ENCODE measurements at places on chromosomes 5 and 9.

DNA sequence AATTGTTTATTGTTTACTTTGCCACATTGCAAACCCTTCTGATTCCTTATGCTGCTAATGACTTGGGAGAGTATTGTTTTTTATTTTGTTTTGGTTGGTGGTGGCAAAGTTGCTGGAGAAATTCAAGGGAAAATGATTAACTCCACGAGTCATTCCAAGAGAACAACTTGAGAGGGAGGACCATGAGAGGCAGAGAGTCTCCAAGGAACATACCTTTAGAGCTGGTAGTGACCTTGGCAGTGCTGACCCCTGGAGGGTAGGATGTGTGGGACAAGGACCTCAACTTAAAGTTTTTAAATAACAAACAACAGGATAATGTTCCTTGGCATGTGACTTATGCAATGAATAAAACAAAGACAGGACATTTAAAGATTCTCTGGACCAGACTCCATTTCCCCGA is 139.7 kb downstream of the LRRC70 start:
- DNase-seq, result no peak

GRCh38 chr5:150114773-150115408 is 28.5 kb upstream of the CSF1R start:
- no peak for DNase-seq

GRCh38 chr5:63602971-63603370 is 359.3 kb downstream of the HTR1A start:
- no peak for DNase-seq

DNA sequence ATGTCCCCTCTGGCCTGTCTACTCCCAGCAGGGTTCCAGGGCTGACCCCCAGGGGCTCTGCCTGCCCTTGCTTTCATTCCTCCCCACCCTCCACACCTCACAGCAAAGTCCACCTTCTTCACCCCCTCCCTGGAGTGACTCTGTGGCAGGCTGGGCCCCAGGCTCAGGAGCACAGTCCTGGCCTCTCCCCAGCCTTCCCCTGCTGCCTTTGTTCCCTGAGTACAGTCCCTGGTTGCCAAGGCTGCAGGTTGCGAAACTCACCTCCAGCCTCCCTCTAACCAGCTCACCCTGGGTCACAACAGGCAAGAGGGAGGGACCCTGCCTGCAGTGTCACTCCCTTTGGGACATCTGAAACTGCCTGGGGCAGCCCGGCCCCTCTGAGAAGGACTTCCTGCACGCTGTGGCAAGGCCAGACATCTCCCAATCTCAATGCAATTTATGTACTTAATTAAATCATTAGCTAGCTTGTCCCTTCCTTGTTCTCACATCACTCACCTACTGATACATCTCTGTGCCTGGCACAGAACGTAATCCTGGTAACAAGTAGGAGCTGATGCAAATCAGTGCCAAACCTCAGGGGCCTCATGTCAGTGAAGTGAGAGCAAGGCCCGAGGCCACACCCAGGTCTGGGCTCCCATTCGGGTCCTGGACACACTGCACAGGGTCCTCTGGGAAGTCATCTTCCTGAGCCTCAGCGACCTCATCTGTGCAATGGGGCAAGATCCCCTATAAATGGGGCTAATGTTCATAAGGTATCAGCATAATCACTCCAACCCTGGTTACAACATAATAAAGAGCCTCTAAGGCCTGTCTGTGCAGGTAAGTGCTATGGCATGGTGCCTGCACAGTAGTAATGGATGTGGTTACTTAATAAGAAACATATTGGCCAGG is 27.3 kb upstream of the TRIM14 start:
- no peak for DNase-seq

DNA sequence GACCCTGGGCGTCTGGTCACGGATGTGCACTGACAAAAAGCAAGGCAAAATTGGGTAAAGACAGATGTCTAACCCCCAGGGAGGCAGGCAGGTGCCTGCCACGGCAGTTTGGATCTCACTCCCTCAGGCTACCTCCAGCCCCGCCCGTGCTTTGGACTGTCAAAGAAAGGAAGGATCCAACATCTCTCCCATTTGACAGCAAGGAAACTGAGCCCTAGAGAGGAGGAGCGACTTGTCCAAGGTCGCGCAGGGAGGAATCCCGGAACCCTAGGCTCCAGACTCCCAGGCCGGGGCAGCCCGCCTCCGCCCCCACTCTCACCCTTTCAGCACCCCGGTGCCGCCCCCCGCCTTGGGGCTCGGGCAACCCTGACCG is 376 bp downstream of the GOLGA1 start:
- DNase-seq, result no peak

DNA sequence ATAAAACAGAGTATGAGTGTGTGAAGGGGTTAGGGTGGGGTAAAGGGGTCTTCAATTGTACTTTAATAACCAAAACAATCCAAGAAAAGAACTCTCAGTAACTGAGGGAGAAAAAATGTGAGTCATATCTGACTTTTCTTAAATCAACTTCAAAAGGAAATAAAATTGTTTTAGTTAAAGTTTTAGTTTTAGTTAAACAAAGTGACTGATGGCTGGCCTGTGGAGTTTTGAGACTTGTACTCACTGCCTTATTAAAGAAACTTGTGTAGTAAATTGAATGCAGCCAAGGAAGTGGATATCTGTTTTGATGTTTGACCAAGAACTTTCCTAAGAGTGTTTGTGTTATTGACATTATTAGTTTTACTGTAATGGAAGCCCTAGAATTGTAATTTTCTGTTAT is 2032.6 kb downstream of the MAT2B start:
- DNase-seq, result no peak

DNA sequence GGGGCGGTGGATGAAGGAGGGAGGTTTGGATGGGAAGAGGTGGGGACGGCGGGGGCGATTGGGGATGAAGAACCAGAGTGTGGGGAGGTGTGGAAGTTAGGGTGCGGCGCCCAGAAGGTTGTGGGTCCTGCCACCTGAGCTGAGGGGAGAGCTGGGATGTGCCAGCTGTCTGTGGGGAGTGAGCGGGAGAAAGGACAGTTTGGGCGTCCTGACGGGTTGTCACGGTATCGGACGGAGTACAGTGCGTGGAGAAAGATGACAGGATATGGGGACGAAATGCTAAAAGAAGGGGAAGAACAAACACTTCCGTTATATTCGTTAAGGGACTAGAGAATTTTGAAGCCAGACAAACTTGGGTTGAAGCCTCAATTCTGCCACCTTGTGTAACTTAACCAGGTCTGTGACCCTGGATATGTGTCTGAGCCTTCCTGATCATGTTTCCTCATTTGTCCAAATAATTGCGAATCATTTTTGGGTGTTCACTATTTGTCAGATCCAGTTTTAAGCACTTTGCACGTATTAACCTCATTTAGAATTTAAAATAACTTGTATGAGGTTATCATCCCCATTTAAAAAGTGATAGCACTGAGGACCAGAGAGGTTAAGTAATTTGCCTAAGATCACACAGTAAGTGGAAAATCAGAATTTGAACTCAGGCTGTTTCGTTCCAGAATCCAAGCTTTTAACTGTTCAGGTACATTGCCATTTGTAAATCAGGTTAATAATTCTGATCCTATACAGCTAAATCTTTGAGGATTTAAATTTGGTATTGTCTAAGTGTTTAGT is 689 bp downstream of the CNTRL start:
- no peak for DNase-seq

- no peak for DNase-seq
These were observed 90.9 kb upstream of the PPP1R2B start for GRCh38 chr5:156759156-156759555.

DNA sequence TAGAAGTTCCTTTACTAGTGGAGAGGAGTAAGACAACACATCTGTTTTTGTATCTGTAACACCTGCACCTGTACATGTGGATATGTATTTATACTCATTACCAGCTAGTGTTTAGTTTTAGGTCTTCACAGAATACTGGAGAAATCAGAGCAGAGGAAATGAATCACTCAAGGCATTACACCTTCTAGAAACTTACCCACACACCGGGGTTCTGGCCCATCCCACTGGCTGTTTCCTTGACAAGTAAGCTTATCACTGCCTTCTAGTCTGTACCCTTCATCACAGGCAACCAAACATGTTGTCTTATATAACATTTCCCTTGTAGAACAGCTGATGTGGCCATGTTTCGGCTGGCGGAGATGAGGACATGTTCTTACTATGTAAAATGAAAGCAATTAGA is 76.7 kb downstream of the SVEP1 start:
- no peak for DNase-seq

DNA sequence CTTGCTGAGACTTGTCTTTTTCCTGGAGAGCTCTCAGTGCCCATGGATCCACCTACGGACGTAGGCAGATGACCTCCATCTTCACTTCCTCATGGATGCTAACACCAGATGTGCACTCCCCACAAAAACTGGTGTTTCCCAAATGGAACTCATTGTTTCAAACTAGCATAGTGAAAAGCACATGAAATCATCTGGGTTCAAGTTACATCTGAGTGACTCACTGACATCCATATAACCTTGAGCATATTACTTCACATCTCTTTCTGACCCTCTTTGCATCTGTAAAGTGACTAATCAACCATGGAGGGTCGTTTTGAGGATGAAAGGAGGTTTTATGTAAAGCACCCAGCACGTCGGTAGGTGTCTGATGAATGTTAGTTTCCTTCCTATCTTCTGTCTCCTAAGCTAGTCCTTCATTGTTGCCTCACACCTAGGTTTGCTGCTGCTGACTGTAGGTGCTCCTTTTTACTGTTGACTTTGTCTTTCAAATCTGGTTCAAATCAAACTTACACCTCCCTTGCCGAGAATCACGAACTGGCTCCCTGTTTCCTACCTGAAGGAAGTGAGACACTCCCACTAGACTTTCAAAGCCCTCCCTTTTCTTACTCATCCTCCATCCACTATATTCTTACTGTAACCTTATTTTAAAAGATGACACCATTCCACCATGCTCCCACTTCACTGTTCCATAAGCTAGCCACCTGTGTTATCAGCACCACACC is 10.3 kb downstream of the OCLN start:
- DNase-seq, result no peak

GRCh38 chr9:100066539-100066938 is 32.3 kb downstream of the ERP44 start:
- no peak for DNase-seq

- no peak for DNase-seq
These were observed 126.2 kb upstream of the PLCXD3 start for GRCh38 chr5:41636605-41637004.

GRCh38 chr9:131033269-131034224 is 24.6 kb downstream of the LAMC3 start:
- DNase-seq, result no peak

- DNase-seq, result no peak
These were observed 53.2 kb downstream of the MVB12B start for GRCh38 chr9:126379661-126380360.

DNA sequence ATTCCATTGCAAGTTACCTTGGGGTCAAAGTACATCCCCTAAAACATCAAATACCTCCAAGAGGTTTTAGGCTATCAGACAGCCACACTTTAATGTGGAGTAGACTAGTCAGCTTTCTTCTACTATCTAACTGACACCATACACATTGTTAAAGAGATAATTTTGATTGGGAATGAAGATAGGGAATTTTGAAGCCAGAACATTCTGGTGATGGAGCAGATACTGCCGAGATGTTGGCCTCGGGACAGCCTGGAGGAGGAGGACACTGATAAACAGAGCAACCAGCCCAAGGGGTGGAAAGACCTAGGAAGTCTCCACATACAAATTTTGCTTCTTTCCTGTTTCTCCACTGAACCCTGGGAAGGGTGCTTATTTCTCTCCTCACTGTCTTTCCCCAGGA is 14.9 kb downstream of the TJP2 start:
- DNase-seq, result no peak

- no peak for DNase-seq
These were observed 74.3 kb upstream of the SSBP2 start for GRCh38 chr5:81825237-81825636.

GRCh38 chr9:88583901-88584596 is 49.1 kb downstream of the NXNL2 start:
- no peak for DNase-seq

Measured in NCI-H446 treated with DMSO at 0.1 percent for 48 hours (cell line).